ENCODE measurements at places on chromosomes 7 and 10.
A peak's percentile ranks its signal among the peaks of the same experiment; 100 is the strongest.

DNA sequence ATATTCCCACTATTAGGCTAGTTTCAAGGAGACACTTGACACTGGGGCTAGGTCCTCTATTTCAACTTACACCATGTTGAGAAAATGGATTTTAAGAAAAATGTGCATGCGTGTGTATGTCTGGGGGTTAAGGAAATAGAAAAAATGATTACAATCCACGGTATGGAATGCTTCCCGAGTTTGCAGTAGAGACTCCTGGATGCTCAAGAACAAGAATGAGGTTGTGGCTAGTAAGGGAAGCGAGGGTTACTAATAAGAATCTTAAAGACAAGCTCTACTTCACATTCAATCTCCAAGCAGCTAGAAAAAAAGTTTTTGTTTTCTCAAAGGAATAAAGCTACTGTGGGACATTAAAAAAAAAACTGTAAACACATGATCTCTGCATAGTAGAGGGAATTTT lies 54.7 kb downstream of the ANK3 start:
- DNase-seq: no peak

GRCh38 chr7:50356212-50356944 lies 51.9 kb downstream of the IKZF1 start:
- DNase-seq: no peak

- DNase-seq: no peak
These were observed 14.3 kb downstream of the MUC12 start for GRCh38 chr7:100983451-100984187.

DNA sequence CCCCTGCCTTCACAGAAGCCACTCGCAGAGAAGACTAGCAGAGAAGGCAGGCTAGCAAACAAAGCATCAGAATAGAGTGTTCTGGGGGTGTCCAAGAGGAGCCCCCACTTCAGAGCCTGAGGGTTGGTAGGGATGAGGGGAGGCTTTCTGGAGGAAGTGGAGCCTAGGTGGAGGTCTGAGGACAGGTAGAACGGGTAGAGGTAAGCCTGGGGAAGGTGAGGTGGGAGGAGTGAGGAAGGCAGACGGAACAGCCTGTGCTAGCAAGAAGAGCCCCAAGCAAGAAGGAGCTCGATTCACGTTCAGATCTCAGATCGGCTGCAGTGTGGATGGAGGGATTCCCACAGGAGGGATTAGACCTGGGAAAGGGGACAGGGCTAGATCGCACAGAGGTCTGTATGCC lies 66.0 kb upstream of the DUSP5 start:
- no peak for DNase-seq

- DNase-seq: no peak
These were observed 14.7 kb downstream of the INA start for GRCh38 chr10:103291588-103291987.

GRCh38 chr7:41148521-41148951 lies 554.4 kb downstream of the INHBA start:
- no peak for DNase-seq

GRCh38 chr10:75187961-75188426 lies 22.6 kb upstream of the VDAC2 start:
- DNase-seq: peak; percentile 67

- DNase-seq: no peak
These were observed 1.8 kb upstream of the OPN4 start for GRCh38 chr10:86652361-86653202.

DNA sequence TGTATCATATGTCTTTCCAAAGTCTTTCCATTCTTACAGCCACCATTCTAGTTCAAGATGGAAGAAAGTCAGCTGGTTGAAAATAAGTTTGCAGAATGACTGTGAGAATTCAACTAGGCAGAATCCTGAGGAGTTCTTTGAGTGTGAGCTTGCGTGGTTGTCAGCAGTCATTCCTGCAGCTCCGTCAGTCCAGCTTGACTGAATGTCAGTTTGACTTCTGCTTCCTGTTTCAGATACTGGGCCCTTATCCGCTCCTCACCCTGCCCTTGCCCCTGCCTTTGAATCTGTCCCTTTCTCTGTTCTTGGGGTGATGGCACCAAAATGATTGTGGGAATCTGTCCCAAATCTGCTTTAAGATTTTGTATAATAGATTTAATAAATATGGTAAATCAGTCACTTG lies 27.8 kb downstream of the SLC26A5 start:
- DNase-seq: no peak
